ENCODE measurements at places on chromosomes 13 and 19.

GRCh38 chr19:17327654-17328516 is 6.8 kb downstream of the ANO8 start:
- no peak for DNase-seq

DNA sequence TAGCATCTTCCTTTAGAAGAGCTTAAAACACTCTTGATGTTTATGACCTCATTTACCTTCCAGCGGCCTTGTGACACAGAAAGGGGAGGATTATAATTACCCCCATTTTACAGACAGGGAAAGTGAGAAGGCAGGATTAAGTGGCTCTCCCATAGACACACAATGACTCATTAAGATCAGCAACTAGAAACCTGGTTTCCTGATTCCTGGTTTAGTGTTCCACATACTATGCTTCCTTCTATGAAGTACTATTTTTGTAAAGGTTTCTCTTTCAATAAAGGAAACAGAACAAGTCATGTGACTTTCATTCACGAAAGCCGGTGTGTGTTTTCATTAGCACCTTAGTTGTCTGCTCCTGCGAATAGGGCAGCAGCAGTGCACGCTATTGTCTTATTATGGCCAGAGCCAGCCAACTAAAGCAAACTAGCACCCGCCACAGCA is 8.3 kb downstream of the IRS2 start:
- DNase-seq: no peak

DNA sequence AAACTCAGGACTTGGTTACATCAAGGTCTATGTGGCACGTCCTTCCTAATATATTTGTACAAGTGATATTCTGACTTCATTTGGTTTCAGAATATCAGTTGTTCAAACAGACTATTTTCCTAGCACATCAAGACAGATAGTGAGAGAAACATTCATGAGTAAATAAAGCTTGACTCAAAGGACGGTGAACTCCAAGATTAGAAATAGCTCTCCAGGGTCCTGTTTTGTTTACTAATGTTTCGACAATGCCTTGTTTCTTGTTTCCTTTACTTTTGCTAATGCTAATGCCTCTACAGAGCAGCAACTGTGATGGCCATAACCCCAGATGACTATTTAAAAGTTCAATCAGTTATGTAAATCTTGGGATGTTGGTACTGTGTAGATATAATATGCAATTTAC is 313.9 kb downstream of the KLF12 start:
- no peak for DNase-seq

DNA sequence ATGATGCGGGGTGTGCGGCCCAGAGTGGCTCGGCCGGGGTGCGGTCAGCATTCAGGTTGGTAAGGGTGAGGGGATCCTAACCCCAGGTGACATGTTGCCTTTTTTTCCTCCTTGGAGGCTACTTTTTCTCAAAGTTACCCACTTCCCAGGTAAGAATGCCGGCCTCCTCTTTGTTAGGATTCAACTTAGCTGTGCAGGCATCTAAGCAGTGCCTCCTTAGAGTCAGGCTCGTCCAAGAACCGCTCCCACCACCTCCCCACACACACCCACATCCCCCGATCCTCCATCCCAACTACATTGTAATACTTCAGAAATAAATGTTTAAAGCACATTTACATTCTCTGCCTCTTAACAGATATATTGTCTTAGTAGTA is 733 bp upstream of the ENOX1 start:
- no peak for DNase-seq

- DNase-seq: no peak
Measured at GRCh38 chr13:73945871-73946270, 188.3 kb downstream of the KLF12 start.

- DNase-seq: no peak
Measured at GRCh38 chr13:73131247-73131646, 72.4 kb downstream of the KLF5 start.

DNA sequence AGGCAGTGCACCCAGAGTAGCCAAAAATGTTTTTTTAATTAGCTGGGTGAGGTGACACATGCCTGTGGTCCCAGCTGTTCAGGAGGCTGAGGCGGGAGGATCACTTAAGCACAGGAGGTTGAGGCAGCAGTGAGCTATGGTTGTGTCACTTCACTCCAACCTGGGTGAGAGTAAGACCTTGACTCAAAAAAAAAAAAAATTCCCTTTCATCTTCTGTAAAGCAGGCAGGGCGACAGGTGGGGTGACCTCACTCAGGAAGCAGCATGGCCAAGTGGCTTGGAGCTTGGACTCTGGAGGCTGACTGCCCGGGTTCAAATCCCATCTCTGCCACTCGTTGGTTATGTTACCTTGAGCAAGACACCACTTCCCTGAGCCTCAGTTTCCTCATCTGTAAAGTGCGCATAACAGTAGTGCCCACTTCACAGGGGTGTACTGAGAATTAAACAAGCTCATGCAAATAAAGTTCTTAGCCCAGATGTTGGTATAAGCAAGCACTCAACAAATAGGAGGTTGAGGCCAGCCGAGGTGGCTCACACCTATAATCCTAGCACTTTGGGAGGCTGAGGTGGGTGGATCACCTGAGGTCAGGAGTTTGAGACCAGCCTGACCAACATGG is 48.3 kb downstream of the MAP4K1 start:
- no peak for DNase-seq

GRCh38 chr13:64234255-64234654 is 2818.6 kb upstream of the PCDH20 start:
- no peak for DNase-seq
